GM12891 (cell line): ENCODE measurements at places on chromosomes 11 and 22.
A peak's percentile ranks its signal among the peaks of the same experiment; 100 is the strongest.

DNA sequence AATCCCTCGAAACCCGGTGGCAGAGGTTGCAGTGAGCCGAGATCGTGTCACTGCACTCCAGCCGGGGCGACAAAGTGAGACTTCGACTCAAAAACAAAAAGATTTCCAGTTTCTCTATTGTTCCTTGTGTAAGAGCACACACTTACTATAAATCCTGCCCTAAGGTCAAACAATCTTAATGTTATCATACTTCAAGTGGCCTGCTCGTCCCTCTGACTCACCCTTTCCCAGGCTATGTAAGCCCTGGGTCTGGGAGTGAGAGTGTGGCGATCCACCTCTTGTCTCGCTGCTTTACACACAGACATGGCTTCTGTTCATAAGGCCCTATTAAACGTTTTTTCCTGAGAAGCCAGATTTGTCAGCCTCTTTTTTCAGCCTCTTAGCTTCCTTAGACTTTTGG lies 24.4 kb upstream of the A4GALT start:
- no peak for DNase-seq

GRCh38 chr22:38927033-38927781 lies 30.2 kb upstream of the APOBEC3A start:
- peak; percentile 49 for DNase-seq

GRCh38 chr11:62721994-62722393 lies 5.3 kb downstream of the HNRNPUL2 start:
- DNase-seq, result no peak

GRCh38 chr11:84310268-84310667 lies 1024.1 kb upstream of the CCDC90B start:
- no peak for DNase-seq

- no peak for DNase-seq
These were observed 111.6 kb downstream of the MIAT start for GRCh38 chr22:26768952-26769351.

GRCh38 chr11:8814923-8815240 lies 96.1 kb upstream of the AKIP1 start:
- no peak for DNase-seq

DNA sequence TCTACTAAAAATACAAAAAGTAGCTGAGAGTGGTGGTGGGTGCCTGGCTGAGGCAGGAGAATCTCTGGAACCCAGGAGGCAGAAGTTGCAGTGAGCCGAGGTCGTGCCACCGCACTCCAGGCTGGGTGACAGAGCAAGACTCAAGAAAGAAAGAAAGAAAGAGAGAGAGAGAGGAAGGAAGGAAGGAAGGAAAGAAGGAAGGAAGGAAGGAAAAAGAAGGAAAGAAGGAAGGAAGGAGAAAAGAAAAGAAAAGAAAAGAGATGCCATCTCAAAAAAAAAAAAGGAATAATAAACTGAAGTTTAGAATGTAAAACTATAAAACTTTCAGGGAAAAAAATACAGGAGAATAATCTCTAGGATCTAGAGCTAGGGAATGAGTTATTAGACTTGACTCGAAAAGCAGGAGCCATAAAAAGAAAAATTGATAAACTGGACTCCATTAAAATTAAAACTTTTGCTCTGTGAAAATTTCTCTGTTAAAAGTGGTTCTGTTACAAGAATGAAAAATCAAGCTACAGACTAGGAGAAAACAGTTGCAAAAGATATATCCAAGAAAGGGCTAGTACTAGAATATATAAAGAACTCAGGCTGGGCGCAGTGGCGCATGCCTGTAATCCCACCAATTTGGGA lies 13.4 kb upstream of the SEPTIN5 start:
- no peak for DNase-seq

- no peak for DNase-seq
These were observed 17.5 kb downstream of the PLEKHB1 start for GRCh38 chr11:73663604-73664495.

- no peak for DNase-seq
These were observed 22.0 kb downstream of the TBRG1 start for GRCh38 chr11:124644426-124645280.
